ENCODE measurements at places on chromosomes 11 and 22.
A peak's percentile ranks its signal among the peaks of the same experiment; 100 is the strongest.

DNA sequence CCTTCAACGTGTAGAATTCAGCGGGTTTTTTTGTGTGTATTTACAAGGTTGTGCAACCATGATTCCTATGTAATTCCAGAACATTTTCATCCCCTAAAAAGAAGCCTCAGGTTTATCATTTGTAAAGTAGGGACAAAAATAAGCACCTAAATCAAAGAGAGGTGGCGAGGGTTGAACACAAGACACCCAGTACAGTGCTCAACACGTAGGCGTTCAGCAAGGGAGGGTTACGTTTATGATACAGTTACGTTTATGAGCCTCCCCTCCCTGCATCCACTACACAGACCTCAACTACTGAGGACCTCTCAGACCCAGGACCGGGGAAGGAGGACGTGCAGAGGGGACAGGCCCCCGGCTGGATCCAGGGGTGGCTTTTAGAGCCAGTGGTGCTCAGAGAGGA lies 44.7 kb downstream of the FLRT1 start:
- DNase-seq = no peak

- DNase-seq = no peak
Observed at GRCh38 chr22:45911601-45912271, 65.2 kb downstream of the WNT7B start.

GRCh38 chr22:22180738-22181285 lies 63.8 kb upstream of the VPREB1 start:
- no peak for DNase-seq

DNA sequence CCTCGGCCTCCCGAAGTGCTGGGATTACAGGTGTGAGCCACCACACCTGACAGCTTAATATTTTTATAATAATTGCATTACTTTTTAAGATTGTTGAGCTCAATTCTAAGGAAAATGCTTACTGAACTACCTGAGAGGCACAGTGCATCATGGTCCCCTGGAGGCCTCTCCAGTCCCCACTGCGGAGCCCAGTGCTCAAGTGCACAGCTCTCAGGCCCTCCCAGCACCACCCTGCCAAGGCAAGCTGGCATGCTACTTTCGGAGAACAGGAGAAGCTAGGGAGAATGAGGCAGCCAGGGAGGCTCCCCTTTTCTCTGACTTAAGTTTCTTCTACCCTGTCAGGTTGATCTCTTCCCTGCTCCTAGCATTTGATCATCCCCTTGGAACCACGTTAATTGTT lies 64.2 kb upstream of the CECR2 start:
- DNase-seq = no peak

DNA sequence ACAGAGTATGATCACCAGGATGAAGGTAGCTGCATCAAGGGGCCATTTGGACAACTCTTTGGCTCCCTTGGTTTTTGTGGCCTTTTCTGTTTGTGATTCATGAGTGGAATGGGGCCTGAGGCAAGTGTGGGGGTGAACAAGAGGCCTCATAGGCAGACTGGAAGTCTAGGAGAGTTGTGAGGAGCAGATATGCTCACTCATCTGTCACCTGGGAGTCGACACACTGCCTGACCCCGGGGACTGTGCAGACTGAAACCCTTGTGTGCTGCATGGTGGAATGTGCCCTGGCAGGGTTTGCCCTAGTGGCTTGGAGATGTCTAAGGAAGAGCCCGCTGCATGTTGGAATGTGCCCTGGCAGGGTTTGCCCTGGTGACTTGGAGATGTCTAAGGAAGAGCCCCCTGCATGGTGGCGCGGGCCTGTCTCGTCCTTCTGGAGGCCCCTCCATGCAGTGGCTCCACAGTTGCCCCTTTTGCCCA lies 60.0 kb downstream of the MED15 start:
- DNase-seq = no peak

DNA sequence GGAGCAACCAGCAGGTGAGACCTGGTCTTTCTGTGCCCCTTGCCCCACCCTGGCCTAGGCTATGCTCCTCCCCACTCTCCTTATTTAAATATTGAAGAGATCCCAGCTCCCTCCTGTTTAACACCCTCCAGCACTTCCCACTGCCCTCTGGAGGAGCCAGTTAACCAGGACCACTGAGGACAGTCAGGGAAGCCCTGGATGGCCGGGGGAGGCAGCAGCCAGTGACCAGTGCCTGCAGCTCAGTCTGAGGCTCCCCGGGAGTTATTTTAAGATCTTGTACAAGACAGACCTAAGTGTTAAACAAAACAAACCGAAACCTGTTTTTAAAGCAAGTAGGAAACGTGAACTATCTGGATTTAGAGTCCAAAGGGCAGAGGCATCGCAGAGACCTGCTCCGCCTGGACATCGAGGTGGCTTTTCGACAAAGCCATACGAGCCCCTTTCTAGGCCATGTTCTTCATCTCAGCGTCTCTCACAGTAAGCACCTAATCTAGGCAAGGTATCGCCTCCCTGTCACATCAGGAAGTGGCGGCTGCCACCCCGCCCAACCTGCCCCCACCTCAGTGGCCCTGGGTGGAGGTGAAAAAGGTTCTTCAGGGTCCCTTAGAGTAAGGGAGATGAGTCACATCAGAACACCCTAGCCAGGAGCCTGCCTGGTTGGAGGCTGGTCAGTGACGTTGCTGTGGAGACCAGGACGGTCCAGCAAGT lies 35.2 kb downstream of the TRMU start:
- DNase-seq = peak; percentile 64

GRCh38 chr11:102640946-102641345 lies 15.8 kb upstream of the MMP20 start:
- DNase-seq = no peak

DNA sequence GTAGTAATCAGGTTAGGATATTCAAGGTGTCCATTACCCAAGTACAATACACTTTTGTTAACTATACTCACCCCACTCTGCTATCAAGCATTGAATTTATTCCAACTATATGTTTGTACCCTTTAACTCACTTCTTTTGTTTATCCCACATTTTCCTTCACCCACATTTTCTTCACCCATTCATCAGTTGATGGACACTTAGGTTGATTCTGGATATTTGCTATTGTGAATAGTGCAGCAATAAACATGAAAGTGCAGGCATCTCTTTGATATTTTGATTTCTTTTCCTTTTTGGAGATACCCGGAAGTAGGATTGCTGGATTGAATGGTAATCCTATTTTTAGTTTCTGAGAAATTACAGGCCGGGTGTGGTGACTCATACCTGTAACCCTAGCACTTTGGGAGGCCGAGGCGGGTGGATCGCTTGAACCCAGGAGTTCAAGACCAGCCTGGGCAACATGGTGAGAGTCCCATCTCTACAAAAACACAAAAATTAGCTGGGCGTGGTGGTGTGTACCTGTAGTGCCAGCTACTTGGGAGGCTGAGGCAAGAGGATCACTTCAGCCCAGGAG lies 6.5 kb downstream of the TMEM25 start:
- no peak for DNase-seq

DNA sequence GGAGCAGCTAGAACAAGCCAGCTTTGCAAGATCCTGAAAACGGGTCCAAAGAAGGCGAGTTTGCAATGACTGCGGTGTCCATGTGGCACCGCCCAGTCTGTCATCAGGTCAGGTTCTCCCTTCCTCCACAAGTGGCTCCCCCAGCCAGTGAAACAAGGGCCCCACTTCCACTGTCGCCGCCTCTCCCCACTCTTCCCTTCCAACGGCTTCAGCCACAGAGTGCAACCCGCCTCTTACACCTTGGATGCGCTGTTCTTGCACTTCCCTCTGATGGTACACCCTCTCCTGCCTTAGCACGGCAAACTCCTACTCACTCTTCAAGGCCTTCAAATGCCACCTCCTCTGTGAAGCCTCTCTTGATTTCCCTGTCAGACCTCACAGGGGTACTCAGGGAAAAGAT lies 10.8 kb upstream of the TCF20 start:
- DNase-seq = no peak

DNA sequence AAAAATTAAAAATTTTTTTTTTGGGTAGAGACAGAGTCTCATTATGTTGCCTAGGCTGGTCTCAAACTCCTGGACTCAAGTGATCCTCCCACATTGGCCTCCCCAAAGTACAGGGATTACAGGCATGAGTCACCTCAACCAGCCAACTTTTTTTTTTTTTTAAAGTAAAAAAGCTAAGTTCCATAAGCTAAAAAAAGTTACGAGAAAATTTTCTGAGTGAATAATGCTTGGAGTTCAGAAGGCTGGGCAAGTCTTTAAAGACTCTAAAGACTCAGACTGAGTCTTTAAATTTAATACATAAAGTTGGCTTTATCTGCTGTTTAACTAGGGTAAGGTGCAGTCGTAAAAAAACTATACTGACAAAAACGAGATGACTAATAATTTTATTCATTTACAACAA lies 5.6 kb downstream of the DDX6 start:
- DNase-seq = no peak

DNA sequence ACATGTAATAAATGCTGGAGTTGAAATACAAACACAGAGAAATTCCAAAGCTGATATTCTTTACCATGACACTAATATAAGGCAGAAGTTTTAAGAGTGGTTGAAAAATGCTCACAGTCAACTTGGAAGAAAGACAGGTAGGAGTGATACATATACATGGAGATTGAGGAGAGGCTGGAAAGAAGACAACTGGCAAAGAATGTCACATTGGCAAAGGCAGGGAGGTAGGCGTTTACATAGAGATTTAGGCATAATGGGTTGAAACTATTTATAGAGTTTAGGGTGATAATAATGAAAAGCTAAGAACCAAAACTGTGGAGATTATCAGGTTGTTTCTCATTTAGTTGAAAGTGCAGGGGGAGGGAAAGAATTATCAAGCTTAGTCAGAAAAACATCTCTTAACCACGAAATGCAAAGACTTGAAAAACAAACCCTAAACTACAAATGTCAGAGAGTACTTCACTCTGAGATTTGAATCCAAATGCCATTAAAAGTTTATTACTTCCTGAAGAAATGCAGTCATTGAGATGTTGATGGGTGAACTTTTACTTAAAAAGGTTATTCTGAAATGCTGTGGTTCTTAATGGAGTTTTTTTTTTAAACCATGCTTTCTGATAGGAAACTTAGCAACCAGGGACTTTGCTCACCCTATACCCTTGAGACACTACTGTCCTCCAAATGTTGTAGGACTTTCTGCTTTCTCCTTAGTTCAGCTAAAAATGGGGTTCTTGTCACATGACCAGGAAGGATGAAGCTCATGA lies 138.4 kb upstream of the CCDC90B start:
- DNase-seq = no peak

DNA sequence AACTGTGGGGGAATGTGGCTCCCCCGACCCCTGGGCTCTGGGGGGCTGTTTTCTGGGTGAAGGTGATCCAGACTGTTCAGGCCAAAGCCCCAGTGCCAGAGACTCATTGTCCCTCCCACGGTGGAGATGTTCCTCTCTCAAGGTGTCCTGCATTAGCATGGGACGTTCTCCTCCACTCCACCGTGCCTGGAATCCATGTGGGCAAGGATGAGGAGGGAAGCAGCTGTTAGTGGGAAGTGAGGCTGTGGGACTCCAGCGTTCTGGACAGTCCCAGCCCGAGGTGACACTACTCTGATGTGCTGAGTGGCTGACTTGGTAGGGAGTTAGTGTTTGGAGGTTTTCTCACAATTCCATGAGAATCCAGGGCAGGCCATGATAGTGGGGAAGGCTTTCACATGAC lies 31.4 kb upstream of the CLDN5 start:
- DNase-seq = no peak

GRCh38 chr11:131423688-131424087 lies 53.3 kb downstream of the NTM start:
- DNase-seq = no peak

DNA sequence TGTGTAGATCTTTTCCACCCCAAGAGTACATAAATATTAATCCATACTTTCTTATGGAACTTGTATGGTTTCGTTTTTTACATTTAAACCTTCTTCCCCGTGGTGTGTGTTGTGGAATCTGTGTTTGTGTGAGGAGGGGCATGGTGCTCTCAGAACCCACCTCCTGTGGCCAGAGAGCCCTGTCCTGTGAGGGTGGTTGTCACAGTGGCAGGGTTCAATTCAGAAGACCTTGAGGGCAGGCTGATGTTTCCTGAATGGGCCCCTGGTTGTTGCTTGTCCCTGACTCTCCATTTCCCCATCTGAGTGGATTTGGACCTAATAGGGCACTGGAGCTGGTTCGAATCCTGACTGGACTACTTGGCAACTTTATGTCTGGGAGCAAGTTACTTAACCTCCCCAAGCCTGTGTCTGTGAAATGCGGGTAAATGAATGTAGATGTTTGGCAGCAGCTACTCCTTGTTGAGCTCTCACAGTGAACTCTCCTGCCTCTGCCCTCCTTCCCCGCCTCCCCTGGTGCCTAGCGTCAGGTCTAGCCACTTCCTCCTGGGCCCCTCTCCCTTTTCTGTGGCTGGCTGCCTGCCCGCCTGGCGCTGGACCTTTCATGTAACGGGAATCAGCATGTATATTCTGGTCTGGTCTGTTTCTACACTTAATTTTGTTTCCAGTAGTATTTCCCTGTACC lies 7.3 kb downstream of the NEAT1 start:
- DNase-seq = peak; percentile 74

DNA sequence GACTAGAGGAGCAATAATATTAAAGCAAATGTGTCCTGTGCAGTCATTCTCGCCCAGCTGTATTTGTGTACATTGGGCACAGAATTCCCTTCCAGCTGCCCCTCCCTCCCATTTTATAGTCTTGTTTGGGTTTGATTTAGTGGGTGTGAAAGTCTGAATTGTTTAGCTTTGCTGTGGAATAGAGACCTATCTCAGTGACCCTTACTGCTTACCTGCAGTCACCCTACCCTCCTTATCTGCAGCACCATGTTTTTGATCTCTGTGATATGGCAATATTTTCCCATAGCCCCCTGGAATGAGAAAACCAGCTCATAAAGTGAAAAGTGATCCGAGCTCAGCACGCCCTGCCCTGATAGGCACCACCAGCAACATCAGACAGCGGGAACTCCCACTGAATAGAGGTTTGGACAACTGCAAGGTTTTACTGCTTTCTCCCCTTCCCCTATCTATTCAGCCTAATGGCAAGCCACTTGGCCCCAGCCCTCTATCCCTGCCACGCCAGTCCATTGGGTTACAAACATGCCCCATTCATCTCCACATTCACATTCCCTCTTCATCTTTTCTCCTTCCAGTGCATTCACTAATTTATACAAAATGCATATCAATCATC lies 199.0 kb downstream of the ETS1 start:
- no peak for DNase-seq

DNA sequence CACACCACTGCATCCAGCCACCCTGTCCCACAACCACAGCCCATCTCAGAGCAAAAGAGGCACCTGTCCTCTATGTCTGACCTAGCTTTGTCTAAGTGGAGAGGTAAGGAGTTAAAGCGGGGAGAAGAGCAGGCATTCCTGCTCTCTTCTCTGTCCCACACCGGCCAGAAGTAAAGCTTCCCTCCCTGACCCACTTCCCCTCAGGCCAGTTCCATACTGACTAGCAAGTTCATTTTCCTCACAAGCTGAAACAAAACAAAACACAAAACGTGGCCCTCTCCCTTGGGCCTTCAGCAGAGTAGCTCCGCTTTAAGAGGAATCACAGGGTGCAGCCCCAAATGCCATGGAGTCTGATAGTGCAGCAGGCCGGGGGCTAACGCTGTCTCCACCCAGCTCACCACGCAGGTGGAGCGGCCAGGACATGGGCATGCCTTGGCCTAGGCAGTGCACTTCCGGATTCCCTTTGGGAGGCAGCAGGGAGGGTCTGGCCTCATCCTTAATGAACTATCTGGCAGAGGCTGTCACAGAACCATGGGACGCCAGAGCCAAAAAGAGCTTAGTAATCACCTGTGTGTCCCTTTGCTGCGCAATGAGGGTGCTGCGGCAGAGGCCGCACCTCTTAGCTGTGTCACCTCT lies 34.0 kb downstream of the FLI1 start:
- DNase-seq = no peak
